Testis (tissue), 5 donors: ENCODE measurements at places on chromosomes 2 and 18. TPM values are rescaled to one million over a fixed set of nuclear protein-coding genes. Genes with fewer than 3 reads are reported as not detected.

The MFSD2B gene
- polyA plus RNA-seq: 0.94 TPM

The IL18RAP gene
- polyA plus RNA-seq: 0.47 TPM

The ANKRD39 gene
- polyA plus RNA-seq: 8.9 TPM

The CHST9 gene
- polyA plus RNA-seq: 9.6 TPM

The PLB1 gene
- 10.9 TPM for polyA plus RNA-seq

The ONECUT2 gene
- 0.69 TPM for polyA plus RNA-seq

The MYO3B gene
- 3.5 TPM for polyA plus RNA-seq

The KLF7 gene
- 15.1 TPM for polyA plus RNA-seq

The SH3RF3 gene
- polyA plus RNA-seq: 9.3 TPM

The ZNF2 gene
- polyA plus RNA-seq: 7.1 TPM

The IL36A gene
- not detected for polyA plus RNA-seq

The WDFY1 gene
- 29.5 TPM for polyA plus RNA-seq

The KRTCAP3 gene
- polyA plus RNA-seq: 5.1 TPM

The CNGA3 gene
- polyA plus RNA-seq: 1.5 TPM
